A549 treated with Mapracorat at 1 μM for 4 hours (cell line): ENCODE measurements at places on chromosomes 11 and 22. TPM values are rescaled to one million over a fixed set of nuclear protein-coding genes. Genes with fewer than 3 reads are reported as not detected.

YPEL4 gene
- 0.13 to 0.41 TPM (median 0.18 TPM) in 5 replicates for total RNA-seq

SPON1 gene
- total RNA-seq: not detected in 5 replicates

SCARF2 gene
- 0.83 to 1.2 TPM (median 0.97 TPM) in 5 replicates for total RNA-seq

APOBEC3B gene
- total RNA-seq: 27.0 to 32.6 TPM (median 28.8 TPM) in 5 replicates

ANKK1 gene
- 0.07 TPM in 1 of 5 replicates, not detected in the others for total RNA-seq

GP1BB gene
- 0.19 to 1.9 TPM (median 1.5 TPM) in 5 replicates for total RNA-seq

CELF1 gene
- total RNA-seq: 44.8 to 50.9 TPM (median 46.6 TPM) in 5 replicates

KRTAP5-6 gene
- not detected in 5 replicates for total RNA-seq

TIMM10B gene
- 24.5 to 32.9 TPM (median 31.0 TPM) in 5 replicates for total RNA-seq

SLC22A9 gene
- total RNA-seq: not detected in 5 replicates

MEI1 gene
- not detected in 5 replicates for total RNA-seq

OR9Q1 gene
- not detected in 5 replicates for total RNA-seq

GGTLC2 gene
- total RNA-seq: not detected in 5 replicates

GNAZ gene
- 2.3 to 2.9 TPM (median 2.5 TPM) in 5 replicates for total RNA-seq

P4HA3 gene
- total RNA-seq: 35.5 to 58.6 TPM (median 49.8 TPM) in 5 replicates

FDXACB1 gene
- 1.5 to 1.6 TPM (median 1.5 TPM) in 5 replicates for total RNA-seq

CECR2 gene
- total RNA-seq: 0.06 to 0.14 TPM (median 0.10 TPM) in 5 replicates

NPAS4 gene
- total RNA-seq: not detected in 5 replicates

SAA2 gene
- 0.26 TPM in 1 of 5 replicates, not detected in the others for total RNA-seq

VPREB1 gene
- total RNA-seq: not detected in 5 replicates

KRTAP5-11 gene
- not detected in 5 replicates for total RNA-seq

CYP2D6 gene
- total RNA-seq: 0.41 to 0.93 TPM (median 0.63 TPM) in 5 replicates

APOA4 gene
- not detected in 5 replicates for total RNA-seq

CNTN5 gene
- not detected in 5 replicates for total RNA-seq

CAT gene
- total RNA-seq: 32.8 to 39.2 TPM (median 38.9 TPM) in 5 replicates

ADAMTS15 gene
- total RNA-seq: 4.7 to 8.1 TPM (median 6.8 TPM) in 5 replicates

APOBEC3H gene
- 0.14 to 0.65 TPM (median 0.63 TPM) in 3 of 5 replicates, not detected in the others for total RNA-seq

ST14 gene
- total RNA-seq: 0.04 to 0.25 TPM (median 0.10 TPM) in 4 of 5 replicates, not detected in the other

MMP8 gene
- total RNA-seq: not detected in 5 replicates

MRGPRX4 gene
- not detected in 5 replicates for total RNA-seq

HTR3A gene
- not detected in 5 replicates for total RNA-seq

KIF18A gene
- total RNA-seq: 12.9 to 15.5 TPM (median 15.0 TPM) in 5 replicates

LAYN gene
- total RNA-seq: 3.8 to 4.5 TPM (median 4.3 TPM) in 5 replicates

CARD10 gene
- total RNA-seq: 20.7 to 36.0 TPM (median 32.6 TPM) in 5 replicates

PARVA gene
- 24.1 to 26.2 TPM (median 24.9 TPM) in 5 replicates for total RNA-seq

GSTT2B gene
- 0.28 to 0.43 TPM (median 0.39 TPM) in 5 replicates for total RNA-seq

NLRP10 gene
- not detected in 5 replicates for total RNA-seq
